Upper lobe of left lung (tissue), 6 donors: ENCODE measurements at places on chromosomes 5 and 9. TPM values are rescaled to one million over a fixed set of nuclear protein-coding genes. Genes with fewer than 3 reads are reported as not detected.

The TAF1L gene
- total RNA-seq: not detected

The CCL27 gene
- total RNA-seq: not detected

The LCN6 gene
- total RNA-seq: not detected

The WDR55 gene
- 23.9 TPM for total RNA-seq

The POLR3G gene
- 1.9 TPM for total RNA-seq

The GABRA6 gene
- not detected for total RNA-seq

The ZFP2 gene
- 4.2 TPM for total RNA-seq

The COL27A1 gene
- 55.5 TPM for total RNA-seq

The F12 gene
- 2.1 TPM for total RNA-seq

The LCN1 gene
- total RNA-seq: not detected

The SURF2 gene
- 19.3 TPM for total RNA-seq

The STK32A gene
- 2.7 TPM for total RNA-seq

The SLC34A3 gene
- total RNA-seq: not detected

The IL5 gene
- total RNA-seq: 1.2 TPM

The RAB3C gene
- 1.1 TPM for total RNA-seq

The NKD2 gene
- 40.2 TPM for total RNA-seq

The DNAH5 gene
- 12.2 TPM for total RNA-seq

The TMEM232 gene
- 1.5 TPM for total RNA-seq

The CDC37L1 gene
- 25.5 TPM for total RNA-seq

The HTR1A gene
- not detected for total RNA-seq

The ENTPD8 gene
- not detected for total RNA-seq

The F2RL1 gene
- 7.8 TPM for total RNA-seq

The PRKACG gene
- total RNA-seq: not detected

The SPATA9 gene
- total RNA-seq: not detected

The FBN2 gene
- 1.7 TPM for total RNA-seq

The NR5A1 gene
- not detected for total RNA-seq

The KCNN2 gene
- 1.9 TPM for total RNA-seq

The TAF9 gene
- total RNA-seq: 40.1 TPM

The IFNB1 gene
- total RNA-seq: not detected

The CDH9 gene
- not detected for total RNA-seq

The PKD2L2 gene
- not detected for total RNA-seq

The MED27 gene
- 4.9 TPM for total RNA-seq

The CNTNAP3 gene
- 5.4 TPM for total RNA-seq

The SLC4A9 gene
- not detected for total RNA-seq

The FAM114A2 gene
- total RNA-seq: 10.5 TPM

The BRD3OS gene
- total RNA-seq: 13.7 TPM

The ASPN gene
- total RNA-seq: 3.2 TPM

The FGD3 gene
- total RNA-seq: 14.0 TPM

The LECT2 gene
- not detected for total RNA-seq
